ENCODE measurements at places on chromosomes 13 and 19. TPM values are rescaled to one million over a fixed set of nuclear protein-coding genes. Genes with fewer than 3 reads are reported as not detected.

Gene ZNF556
- not detected for total RNA-seq

DNA sequence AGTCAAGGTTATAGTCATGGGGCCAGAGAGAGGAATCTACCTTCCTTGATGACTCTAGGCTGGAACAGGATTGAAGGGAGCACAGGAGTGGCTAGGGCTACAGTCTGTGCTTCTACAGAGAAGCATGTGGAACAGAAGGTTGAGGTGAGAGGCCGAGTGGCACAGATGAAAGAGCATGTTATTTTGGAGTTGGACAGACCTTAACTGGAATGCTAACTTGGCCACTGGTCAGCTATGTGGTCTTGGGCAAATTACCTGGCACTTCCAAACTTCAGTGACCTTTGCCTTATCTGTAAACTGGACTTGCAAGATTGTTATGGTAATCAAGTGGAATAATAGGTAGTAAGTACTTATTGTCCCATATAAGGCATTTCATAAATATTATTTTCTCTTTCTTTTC lies 252.7 kb downstream of the KCNRG start:
- no peak overlapping the region for H3K27ac ChIP-seq
- H3K4me1 ChIP-seq: no peaks in the 10 kb centered on the region
- DNase-seq: no peak
- no peak overlapping the region for H3K4me3 ChIP-seq
- H3K36me3 ChIP-seq: no peaks in the 10 kb centered on the region

DNA sequence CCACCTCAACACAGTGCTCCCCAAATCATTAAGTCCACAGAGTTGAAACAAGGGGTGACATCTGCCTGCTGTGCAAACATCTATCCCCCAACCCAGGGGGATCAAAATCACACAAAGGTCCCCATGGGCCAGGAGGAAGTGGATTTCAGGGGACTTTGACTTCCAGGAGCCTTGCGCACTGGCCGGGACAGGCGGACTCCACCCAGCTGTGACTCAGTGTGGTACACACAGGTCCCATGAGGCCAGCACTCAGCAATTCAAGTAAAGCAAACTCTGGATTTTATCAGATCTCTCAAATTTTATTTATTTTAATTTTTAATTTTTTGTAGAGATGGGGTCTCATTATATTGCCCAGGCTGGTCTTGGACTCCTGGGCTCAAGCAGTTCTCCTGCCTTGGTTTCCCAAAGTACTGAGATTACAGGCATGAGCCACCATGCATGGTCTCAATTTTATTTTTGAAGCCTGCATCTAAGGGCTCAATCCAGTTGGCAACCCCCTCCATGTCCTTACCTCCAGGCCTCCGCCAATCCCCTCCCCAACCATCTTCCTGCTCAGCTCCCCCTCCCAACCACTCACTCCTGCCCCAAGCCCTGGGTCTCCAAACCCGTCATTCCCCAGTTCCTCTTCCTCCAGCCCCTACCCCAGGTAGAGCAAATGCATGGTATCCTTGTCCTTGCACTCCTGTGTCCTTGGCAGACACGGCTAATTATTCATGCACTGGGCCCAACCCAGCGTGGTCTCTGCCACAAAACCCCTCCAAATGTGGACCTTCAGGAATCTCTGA lies 18.2 kb downstream of the ARHGAP33 start:
- no peak overlapping the region for H3K4me3 ChIP-seq
- no peak overlapping the region for H3K27ac ChIP-seq
- no peaks in the 10 kb centered on the region for H3K4me1 ChIP-seq

DNA sequence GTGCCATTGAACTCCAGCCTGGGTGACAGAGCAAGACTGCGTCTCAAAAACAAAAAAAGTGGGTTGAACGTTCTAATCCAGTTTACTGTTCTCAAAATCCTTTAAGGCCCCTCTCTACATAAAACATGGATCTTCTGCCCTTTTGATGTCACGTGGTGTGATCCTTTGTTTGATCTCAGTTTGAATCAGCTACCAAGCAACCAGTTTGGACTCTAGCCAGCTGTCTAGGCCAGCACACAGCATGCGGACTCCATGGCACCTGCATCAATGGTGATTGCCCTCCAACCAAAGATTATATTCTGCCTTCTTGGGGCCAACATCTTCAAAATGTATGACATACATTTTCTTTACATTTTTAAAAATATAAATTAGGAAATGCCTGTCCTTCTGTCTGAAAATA lies 365.4 kb downstream of the NDFIP2 start:
- no peaks in the 10 kb centered on the region for H3K4me1 ChIP-seq
- no peaks in the 10 kb centered on the region for H3K36me3 ChIP-seq
- H3K27me3 ChIP-seq: no peaks in the 10 kb centered on the region
- H3K4me3 ChIP-seq: no peak overlapping the region
- no peak for DNase-seq
- no peak overlapping the region for H3K27ac ChIP-seq

- DNase-seq: no peak
- H3K27me3 ChIP-seq: peaks cover 8% of the 10 kb centered on the region
- no peak overlapping the region for H3K4me3 ChIP-seq
- H3K4me1 ChIP-seq: peaks cover 6% of the 10 kb centered on the region
- no peaks in the 10 kb centered on the region for H3K36me3 ChIP-seq
Observed at GRCh38 chr19:8703223-8703622, 4.6 kb upstream of the ACTL9 start.

GRCh38 chr19:919199-920050 lies 2.3 kb downstream of the KISS1R start:
- H3K4me3 ChIP-seq: peak overlapping the region; percentile 51
- H3K4me1 ChIP-seq: peaks cover 15% of the 10 kb centered on the region
- peaks cover 48% of the 10 kb centered on the region for H3K27me3 ChIP-seq
- peak overlapping the region; percentile 37 for H3K27ac ChIP-seq

- H3K36me3 ChIP-seq: no peaks in the 10 kb centered on the region
- H3K4me3 ChIP-seq: no peak overlapping the region
- no peak for DNase-seq
- no peaks in the 10 kb centered on the region for H3K27me3 ChIP-seq
- H3K4me1 ChIP-seq: no peaks in the 10 kb centered on the region
- no peak overlapping the region for H3K27ac ChIP-seq
Observed at GRCh38 chr13:113924184-113924901, 49.5 kb downstream of the C13orf46 start.

Gene POLR2E
- 220 TPM for total RNA-seq

GRCh38 chr19:51501594-51502263 lies at the start of gene SIGLEC12:
SIGLEC12 (minus strand) TSS chr19:51501800; CDS start chr19:51501733, 67 bp downstream.
- no peak within 1 kb of the TSS for H3K27ac ChIP-seq
- H3K36me3 ChIP-seq: no peaks in the 10 kb centered on the region
- no peaks in the 10 kb centered on the region for H3K4me1 ChIP-seq
- peak; percentile 24 for DNase-seq
- no peak within 1 kb of the TSS for H3K4me3 ChIP-seq

- H3K36me3 ChIP-seq: peaks cover 22% of the 10 kb centered on the region
- no peaks in the 10 kb centered on the region for H3K4me1 ChIP-seq
- H3K4me3 ChIP-seq: peak overlapping the region; percentile 70
- H3K27me3 ChIP-seq: no peaks in the 10 kb centered on the region
Observed at GRCh38 chr19:57947088-57947418, 453 bp downstream of the ZNF256 start.

GRCh38 chr13:46662690-46663089 lies 109.7 kb downstream of the LRCH1 start:
- H3K4me1 ChIP-seq: peaks cover 49% of the 10 kb centered on the region
- DNase-seq: no peak
- H3K27ac ChIP-seq: no peak overlapping the region
- no peaks in the 10 kb centered on the region for H3K36me3 ChIP-seq

DNA sequence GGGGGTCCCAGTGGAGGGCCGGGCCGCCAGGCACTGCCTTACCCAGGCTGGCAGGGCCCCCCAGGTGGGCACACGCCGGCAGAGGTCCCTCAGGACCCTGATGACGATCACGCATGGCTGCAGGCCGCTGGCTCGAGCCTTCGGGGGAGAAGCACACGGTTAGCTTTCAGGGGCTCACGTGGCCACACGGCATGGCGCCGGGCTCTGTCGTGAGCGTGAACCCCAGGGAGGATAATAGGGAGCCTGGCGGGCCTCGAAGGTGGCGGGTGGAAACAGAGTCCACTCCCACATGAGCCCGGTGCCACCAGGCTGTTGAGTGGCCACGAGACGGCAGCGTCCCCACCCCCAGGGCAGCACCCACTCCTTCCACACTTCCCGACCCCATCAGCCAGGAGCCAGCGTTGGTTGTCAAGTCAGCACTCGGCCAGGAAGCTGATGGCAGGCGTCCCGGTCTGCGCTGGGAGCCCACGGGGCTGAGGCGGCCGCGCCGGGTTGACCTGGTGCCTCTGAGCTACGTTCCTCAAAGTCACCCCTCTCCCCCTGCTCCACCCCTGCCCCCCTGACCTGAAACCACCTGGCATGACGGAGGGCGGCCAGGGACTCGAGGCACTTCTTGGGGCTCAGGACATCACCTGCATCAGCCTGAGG lies 24.7 kb upstream of the MATK start:
- no peaks in the 10 kb centered on the region for H3K27me3 ChIP-seq
- no peaks in the 10 kb centered on the region for H3K36me3 ChIP-seq
- no peak for DNase-seq
- H3K4me3 ChIP-seq: no peak overlapping the region
- no peak overlapping the region for H3K27ac ChIP-seq

Gene KLC3
- 0.27 TPM for total RNA-seq

- peaks cover 6% of the 10 kb centered on the region for H3K27me3 ChIP-seq
- DNase-seq: no peak
- no peaks in the 10 kb centered on the region for H3K36me3 ChIP-seq
- no peak within 1 kb of the TSS for H3K27ac ChIP-seq
Observed at GRCh38 chr19:54172471-54173358, at the start of gene TMC4. TMC4 (minus strand) TSS chr19:54173160; CDS start chr19:54173117, 43 bp downstream.

- no peaks in the 10 kb centered on the region for H3K27me3 ChIP-seq
- no peak overlapping the region for H3K4me3 ChIP-seq
- H3K27ac ChIP-seq: no peak overlapping the region
- H3K36me3 ChIP-seq: no peaks in the 10 kb centered on the region
Observed at GRCh38 chr19:29551774-29552173, 26.0 kb downstream of the VSTM2B start.

- no peak for DNase-seq
- H3K36me3 ChIP-seq: peaks cover 74% of the 10 kb centered on the region
- peak overlapping the region; percentile 77 for H3K27ac ChIP-seq
- peaks cover 75% of the 10 kb centered on the region for H3K4me1 ChIP-seq
- no peaks in the 10 kb centered on the region for H3K27me3 ChIP-seq
- no peak overlapping the region for H3K4me3 ChIP-seq
Observed at GRCh38 chr19:11191934-11192333, 5.4 kb downstream of the KANK2 start.

- no peaks in the 10 kb centered on the region for H3K27me3 ChIP-seq
- H3K4me1 ChIP-seq: no peaks in the 10 kb centered on the region
- no peak overlapping the region for H3K4me3 ChIP-seq
Observed at GRCh38 chr13:25688536-25688935, 316.8 kb downstream of the ATP8A2 start.

Gene SYNE4
- total RNA-seq: 0.12 TPM

DNA sequence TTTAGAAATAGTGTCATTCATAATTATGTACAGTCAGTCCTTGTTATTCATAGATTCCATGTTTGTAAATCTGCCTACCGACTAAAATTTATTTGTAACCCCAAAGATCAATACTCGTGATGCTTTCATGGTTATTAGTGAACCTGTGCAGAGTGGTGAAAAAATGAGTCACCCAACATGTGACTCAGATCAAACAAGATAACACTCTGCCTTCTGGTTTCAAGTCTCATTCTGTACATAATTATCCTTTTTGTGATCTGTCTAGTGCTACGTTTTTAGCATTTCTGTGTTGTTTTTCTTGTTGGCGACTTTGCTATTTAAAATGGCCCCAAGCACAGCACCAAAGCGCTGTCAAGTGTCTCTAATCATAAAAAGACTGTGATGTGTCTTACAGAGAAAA lies 274.7 kb downstream of the SUCLA2 start:
- no peak overlapping the region for H3K27ac ChIP-seq
- no peaks in the 10 kb centered on the region for H3K36me3 ChIP-seq
- no peaks in the 10 kb centered on the region for H3K4me1 ChIP-seq
- DNase-seq: no peak
- H3K27me3 ChIP-seq: no peaks in the 10 kb centered on the region

DNA sequence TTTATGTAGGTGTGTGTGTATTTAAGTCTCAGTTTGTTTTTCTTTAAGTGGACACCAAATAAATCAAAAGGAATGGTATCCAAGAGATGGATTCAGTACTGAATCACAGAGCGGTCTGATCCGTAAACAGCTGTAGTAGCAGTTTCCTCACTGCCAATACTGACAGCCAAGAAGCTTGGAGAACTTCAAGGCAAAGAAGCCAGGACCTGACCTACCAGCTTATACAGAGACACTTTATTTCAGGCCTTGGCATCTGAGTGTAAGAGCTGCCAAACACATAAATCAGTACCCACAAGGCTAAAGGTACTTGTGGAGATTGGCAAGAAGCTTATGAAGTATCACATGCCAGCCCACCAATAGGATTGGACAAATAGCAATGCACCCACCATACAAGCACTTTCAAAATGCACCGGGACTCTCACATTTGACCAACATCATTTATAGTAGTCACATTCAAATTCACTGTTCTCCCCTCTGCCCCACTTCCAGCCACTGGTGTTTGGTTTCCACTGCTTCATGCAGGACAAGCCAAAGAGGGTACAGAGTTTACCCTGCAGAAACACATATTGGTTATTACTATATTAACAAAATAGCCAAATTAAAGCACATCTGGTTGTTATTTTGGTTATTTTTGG lies 357.9 kb downstream of the KLF12 start:
- peak overlapping the region; percentile 7 for H3K27ac ChIP-seq
- H3K36me3 ChIP-seq: no peaks in the 10 kb centered on the region
- H3K4me3 ChIP-seq: no peak overlapping the region
- no peak for DNase-seq
- H3K4me1 ChIP-seq: no peaks in the 10 kb centered on the region

DNA sequence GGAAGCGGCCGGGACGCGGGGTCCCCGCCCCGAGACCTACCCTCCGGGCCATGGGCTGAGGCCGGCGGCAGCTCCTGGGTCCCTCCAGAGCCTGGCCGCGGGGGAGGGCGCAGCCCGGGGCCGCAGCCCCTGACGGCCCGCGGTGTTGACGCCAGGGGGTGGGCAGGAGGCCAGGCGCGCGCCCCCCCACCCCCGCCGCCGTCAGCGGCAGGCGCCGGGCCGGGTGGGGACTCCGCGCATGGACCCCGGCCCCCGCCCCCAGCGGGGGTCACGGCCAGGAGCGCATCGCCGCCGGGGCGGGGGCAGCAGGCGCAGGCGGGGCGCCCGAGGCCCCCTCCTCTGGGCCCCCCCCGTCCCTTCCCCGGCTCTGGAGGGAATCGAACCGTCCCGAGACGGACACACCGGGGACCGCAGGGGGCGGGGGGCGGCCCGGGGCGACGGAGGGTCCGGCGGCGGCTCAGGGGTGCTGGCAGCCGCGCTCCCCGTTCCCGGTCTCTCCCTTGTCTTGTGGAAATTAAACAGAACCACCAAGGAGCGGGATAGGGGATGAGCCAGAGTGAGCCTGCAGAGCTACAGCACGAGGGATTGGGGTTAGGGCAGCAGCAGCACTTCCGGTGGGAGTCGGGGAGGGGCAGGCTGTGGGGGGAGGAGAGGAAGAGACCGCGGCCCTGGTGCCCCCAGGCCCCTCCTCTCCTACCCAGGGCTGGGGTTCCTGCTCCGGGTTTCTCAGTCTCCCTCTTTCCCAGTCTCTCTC lies at the start of gene MEIS3:
MEIS3 (minus strand) TSS at position 498 of the 754 bp plus-strand sequence; CDS start at position 52, 446 bp downstream.
- H3K4me3 ChIP-seq: peak within 1 kb of the TSS; percentile 46
- peaks cover 15% of the 10 kb centered on the region for H3K27me3 ChIP-seq
- no peaks in the 10 kb centered on the region for H3K36me3 ChIP-seq
- DNase-seq: no peak
